NCI-H2081 (cell line): ENCODE measurements at places on chromosomes 11 and 22.

DNA sequence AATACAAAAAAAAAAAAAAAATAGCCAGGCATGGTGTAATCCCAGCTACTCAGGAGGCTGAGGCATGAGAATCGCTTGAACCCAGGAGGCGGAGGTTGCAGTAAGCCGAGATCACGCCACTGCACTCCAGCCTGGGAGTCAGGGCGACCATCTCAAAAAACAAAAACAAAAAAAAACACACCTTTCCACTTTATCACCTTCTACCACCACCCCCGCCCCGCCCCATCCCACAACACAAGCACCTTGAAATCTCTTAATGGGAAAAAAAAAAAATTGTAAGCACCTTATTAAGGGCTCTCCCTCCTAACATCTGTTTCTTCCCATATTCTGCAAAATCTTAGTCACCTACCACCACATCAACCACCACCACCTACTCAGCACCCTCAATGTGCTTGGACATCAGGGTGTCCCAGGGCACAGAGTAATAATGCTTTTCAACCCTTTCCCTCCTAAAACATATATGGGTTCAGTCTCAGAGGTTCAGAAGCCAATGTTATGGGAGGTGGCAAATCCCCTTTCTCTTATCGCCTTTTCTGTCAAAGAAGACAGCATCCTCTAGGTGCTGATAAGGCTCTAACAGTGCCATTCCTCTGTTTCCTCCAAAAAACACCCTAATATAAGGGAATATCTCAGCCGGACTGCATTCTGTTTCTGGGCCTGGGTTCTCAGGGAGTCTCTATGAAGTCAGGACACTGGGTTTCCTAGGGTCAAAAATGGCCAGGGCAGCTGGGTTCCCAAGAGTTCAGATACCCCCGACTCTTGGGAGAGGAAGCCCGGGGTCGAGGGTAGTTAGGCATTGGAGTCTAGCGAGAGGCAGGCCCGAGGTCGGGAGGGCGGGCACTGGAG lies 718 bp downstream of the INTS5 start:
- DNase-seq: no peak

DNA sequence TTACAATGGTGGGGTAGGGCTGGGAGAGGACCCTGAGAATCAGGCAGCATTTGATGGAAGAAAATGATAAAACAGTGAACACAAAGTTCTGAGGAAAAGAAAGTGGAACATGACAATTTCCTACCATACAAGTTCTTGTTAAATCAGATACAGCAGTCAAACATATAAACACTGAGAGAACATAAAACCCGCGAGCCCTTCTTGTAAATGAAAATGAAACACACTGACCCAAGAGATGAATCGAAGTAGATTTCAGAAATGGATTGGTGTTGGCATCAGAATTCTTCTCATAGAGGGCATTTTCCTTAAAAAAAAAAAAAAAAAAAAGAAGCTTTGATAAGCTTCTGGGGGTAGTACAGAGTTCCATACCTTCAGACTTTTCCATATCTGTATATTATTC lies 134.7 kb upstream of the TMEM45B start:
- DNase-seq: no peak

DNA sequence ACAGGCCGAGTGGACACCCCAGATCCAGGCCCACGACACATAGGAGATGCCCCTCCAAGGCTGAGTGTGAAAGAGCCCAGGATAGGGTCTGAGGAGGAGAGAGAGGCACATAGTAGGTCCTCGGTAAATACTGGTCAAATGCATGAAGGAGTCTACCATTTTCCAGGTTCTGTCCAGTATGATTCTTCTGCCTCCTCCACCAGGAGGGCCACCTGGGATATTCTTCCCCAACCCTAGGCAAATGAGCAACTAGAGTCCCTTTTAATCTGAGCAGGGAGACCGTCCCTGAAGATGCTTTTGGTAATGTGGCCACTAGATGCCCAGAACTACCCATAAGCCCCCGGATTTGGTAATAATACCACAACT lies 6.7 kb downstream of the PDGFB start:
- no peak for DNase-seq

DNA sequence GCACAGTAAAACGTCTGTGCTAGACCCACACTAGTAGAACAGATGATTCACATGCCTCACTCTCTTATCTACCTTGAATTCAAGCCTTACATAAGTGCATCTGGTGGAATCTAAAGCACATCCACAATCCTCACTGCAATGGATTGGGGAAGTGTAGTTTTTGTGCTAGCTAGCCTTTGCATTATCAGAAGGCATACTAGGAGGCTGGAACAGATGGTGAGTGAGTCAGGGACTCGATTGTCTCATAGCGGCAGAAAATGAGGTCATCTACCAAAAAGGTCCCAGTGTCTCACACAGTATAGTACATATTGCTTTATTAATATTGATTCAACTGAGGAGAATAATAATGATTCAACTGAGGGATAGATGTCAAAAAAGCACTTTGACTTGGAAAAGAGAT lies 9.3 kb downstream of the MSANTD4 start:
- DNase-seq: no peak

- DNase-seq: peak; percentile 61
These were observed 11.8 kb upstream of the UVRAG start for GRCh38 chr11:75802913-75803820.

DNA sequence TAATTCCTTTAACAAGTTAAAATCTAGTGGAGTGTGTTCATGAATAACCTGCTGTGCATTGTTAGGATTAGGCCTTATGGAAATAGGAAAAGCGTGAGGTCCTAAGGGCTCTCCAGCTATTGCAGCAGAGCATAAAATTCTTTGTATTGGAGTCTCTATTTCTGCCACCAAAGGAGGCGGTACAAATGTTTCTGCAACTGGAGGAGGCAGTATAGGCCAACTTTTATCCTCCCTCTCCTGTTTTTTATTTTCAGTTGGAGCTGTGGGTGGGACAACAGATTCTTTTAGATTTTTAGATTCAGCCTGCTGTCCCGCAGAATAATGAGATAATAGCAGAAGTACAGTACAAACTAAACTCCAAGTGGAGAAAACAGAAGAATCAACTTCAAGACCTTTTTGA lies 26.2 kb downstream of the OR10A6 start:
- DNase-seq: no peak

- DNase-seq: peak; percentile 2
These were observed 874 bp downstream of the APOL1 start for GRCh38 chr22:36253523-36254490.
